RWPE1 (cell line): ENCODE measurements at places on chromosomes 4 and X.

DNA sequence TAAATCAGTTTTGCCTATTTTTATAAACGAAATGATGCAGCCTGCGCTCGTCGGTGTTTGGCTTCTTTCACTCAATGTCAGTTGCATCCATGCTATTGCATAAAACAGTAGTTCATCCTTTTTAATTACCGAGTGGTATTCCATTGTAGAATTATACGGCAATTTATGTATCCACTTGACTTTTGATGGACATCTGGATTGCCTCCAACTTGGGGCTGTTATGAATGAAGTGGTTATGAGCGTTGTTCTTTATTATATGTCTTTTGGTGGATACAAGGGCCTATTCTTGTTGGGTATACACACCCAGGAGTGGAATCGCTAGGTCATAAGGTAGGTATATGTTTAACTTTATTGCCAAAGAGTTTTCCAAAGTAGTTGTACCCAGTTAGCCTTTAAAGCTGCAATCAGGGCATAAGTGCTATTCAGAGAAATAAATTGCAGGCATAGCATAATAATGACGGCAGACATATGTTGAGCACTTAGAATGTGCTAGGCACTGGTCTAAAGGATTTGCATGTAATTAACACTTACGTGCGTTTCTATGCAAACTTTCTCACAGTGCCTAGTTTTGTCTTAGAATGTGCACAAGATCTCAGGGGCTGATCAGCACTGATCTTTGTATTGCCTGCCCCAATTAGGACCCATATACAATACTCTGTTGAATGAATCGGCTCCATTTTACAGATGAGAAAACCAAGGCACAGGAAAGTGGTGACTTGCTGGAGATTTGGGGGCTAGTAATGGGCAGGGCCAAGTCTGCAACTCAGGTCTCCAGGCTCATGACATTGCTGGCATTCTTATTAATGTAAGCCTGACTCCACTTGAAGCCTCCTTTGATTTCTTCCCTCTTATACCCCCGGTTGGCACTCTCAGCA lies 407.0 kb downstream of the BCOR start:
- DNase-seq = no peak

DNA sequence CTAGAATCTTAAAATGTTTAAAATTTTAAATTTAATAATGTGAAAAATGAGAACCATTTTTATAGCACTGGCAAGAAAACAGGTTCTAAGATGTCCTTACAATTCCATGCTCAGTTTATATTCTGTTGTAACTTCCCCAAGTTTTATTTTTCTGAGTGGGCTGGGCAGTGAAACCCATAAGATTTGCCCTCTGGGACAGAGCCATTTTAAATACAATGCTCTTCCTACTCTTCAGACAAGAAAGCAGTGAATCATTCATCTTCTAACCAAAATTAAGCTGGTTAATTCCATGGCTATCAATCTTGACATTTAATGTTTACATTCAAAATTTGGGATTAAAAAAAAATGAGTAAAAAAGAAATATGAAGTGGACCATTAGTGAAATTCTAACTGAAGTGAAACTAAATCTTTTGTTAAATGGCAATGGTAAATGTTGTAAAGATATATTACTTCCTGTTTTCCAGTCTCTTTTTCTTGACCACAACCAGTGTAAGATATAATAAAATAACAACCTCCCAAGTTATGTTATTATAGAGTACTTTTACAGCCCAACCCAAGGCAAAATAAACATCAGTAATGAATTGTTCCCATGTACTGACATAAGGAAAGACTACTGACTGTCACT lies 37.2 kb upstream of the PTPN13 start:
- no peak for DNase-seq

- DNase-seq = no peak
Measured at GRCh38 chr4:87041141-87041540, 106.3 kb downstream of the AFF1 start.

- DNase-seq = peak; percentile 9
Measured at GRCh38 chr4:71186566-71187403, 152.0 kb upstream of the SLC4A4 start.

DNA sequence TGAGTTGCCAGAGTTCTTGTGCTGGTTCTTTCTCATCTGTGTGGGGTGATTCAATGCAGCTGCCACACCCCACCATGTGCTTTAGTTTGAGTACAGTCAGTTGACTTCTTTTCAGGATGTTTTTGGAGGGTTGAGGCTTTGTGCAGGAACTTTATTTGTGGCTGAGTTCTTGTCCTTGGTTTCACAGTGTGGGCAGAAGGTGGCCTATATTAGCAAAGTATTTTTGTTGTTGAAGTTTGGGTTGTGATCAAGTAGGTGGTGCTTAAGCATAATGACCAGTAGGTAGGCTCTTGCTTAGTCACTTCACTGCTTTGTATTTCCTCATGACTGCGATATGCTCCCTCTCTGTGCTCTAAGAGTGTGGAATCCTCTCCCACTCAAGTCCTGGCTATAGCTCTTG lies 80.3 kb downstream of the ARHGAP24 start:
- no peak for DNase-seq

GRCh38 chr4:106953036-106953705 lies 82.9 kb downstream of the DKK2 start:
- DNase-seq = no peak

DNA sequence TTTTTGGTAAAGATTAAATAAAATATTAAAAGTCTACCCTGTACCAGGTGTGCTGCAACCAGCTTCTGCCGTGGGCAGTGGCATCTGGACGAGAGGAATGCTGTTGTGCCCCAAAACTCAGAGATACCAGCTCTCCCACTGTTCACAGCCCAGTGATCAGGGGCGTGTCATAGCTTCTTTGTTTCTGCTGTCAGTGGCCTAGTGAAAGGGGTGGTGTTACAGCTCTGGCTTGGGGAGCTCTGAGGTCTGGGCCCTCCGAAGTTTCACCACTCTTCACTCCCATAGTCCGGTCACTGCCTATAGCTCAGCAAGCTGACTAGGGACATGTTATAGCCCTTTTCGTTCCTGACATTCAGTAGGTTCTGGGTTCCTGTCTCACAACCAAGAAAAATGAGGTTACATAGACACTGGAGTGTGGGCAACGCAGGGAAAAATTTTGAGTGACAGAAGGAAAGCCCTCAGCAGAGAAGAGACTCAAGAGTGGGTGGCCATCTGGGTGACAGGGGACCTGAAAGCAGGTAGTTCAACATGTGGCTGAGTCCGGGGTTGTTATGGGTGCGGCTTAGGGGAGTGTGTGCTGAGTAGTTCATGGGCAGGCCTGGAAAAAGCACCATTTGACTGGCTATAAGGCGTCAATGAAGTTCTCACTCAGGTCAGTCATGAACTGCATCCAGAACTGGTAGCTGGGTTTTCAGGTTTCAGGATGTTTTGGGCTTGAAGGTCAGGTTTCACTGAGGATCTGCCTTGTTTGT lies 1184.4 kb upstream of the PABPC4L start:
- DNase-seq = no peak

GRCh38 chrX:23662187-23662586 lies 5.1 kb upstream of the PRDX4 start:
- no peak for DNase-seq

GRCh38 chr4:56426273-56426672 lies 9.1 kb downstream of the PPAT start:
- DNase-seq = no peak

DNA sequence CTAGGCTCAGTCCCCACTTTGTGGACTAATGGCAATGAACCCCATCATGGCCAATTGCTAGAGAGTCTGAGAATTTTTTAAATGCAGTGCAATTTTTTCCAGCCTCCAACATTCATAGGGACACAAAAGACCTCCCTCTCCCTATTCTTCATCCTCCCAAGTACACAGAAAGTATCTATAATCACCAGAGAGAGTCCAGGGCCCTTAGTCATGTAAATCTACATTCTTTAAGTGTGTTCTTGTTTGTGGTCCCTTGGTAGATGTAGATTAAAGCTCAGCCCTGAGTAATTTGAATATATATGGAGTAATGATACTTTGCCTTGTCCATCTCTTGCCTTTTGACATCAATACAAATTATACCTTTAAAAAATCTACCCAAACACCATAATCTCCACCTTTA lies 51.3 kb upstream of the ATXN3L start:
- DNase-seq = no peak

DNA sequence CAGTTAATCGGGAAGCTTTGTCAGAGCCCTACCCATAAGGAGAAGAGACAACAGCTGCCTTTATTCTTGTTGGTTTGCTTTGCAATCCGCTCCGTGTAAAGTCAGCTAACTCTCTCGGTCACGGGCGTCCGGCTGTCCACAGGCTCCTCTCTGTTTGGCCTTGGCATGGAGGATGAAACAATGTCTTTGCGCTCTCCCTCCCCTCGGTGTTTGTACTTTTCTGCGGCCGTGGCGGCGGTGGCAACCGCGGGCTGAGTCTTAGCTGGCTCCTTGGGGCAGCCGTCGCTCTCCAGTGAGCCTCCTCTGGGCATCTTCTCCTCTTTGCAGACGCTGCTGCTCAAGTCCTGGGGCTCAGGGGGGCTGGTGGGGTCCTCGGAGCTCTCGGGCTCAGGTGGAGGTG lies 10.6 kb upstream of the IRAK1 start:
- DNase-seq = no peak

DNA sequence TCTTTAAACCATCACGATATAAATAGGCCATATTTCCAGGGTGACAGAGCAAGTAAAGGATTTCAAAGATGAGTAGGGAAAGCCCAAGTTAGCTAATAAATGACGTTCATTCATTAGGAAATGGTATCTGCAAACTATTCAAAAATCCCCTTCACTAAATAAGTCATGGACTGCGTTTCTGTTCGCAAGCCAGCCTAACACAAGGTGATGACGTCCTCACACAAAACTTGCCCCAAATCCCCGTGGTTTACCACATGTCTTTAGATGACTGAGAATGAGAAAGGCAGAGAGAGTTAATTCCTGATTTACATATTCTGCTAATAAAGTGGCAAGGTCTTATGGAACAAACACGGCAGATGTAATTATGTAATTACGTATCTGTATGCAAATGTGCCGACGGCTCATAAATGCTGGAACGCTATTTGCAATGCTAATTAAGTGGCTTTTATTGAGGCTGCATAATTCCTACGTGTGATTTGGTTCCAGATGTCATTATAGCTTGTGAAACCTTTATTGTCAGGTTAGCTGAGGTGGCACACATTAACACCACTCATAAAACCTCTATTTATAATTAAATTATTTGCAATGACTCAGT lies 437.7 kb upstream of the FRG1 start:
- DNase-seq = no peak

DNA sequence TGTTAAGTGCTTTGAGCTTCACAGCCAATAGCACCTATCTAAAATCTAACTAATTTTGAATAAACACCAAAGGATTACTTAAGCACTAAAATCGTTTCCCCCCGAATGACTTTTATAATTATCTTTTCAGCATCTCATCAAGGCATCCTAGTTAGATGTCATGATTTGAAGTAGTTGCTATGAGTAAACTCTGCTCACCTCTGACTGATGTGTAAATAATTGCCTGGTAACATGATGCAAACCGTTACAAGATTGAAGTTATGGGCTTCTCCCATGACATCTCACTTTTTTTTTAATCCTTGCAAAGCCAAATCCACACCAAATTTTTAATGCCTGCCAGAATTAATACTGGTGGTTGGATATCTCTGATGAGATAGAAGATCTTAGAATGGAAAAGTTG lies 377.1 kb downstream of the PRDM5 start:
- no peak for DNase-seq

DNA sequence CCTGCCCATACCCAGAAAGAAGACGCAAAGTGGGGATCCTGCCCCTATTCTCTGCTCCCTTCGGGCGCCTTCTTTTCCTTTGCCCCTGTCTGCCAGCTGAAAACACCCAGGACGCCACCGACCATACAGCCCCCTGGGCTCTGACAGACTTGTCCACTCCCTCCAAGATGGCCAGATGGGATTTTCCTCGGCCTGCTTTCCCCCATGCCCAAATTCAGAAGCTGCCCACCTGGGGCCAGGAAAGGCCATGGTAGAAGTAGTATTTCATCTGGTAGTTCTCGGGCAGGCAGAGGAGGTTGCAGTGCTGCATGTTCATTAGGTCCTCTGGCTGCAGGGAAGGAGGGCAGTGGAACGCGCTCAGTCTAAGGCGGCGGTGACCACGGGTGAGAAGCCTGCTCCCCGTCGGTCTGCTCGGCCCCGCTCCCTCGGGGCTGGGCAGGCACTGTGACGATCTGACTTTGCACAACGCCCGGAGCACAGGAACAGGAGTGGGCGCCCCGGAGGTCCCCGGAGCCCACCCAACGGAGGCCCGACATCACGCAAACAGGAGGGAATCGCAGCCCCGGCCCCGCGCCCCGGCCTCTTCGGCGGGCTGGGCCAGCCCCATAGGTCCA lies 582 bp downstream of the NAA10 start:
- DNase-seq = no peak

DNA sequence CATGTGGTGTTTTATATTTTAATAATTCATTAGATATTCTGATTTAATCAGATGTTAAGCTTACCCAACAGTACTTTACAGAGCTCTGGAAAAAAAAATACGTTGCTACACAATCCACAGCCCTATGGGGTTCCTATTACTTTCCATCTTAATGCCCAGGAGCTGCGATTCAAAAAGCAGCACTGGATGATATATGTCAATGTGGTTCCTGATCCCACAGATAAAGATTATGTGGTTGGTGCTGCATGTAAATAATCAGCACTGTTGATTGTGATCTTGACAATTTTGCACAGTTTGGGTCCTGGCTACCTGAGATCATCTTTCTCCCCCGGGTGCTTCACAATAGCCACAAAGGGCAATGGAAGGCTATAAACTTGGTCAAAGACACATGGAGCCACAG lies 72.7 kb upstream of the DCLK2 start:
- no peak for DNase-seq

- DNase-seq = no peak
Measured at GRCh38 chrX:107677501-107677901, 49.2 kb downstream of the PRPS1 start.

DNA sequence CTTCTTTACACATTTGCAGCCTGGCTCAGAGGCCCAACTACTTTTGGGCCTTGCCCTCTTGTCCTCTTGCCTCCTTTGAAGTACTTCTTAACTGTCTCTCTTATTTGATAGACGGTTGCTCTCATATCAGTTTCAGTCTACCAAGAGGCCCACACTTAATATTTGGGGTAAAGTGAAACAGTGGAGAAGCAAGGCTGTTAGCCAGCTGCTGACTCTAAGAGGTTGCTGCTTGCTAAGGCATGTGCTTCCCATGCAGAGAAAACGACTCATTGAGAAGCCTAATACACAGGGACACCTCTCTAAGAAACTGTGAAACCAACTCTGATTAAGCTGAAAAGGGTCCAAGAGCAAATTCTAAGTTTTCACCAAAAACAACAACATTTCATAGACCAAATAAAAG lies 94.6 kb downstream of the PPP3CA start:
- DNase-seq = no peak
